ENCODE measurements at places on chromosomes 12 and 14.

GRCh38 chr12:58883576-58884334 is 36.5 kb downstream of the LRIG3 start:
- no peak for DNase-seq

- no peak for DNase-seq
These were observed 178.1 kb upstream of the DDHD1 start for GRCh38 chr14:53331247-53331646.

DNA sequence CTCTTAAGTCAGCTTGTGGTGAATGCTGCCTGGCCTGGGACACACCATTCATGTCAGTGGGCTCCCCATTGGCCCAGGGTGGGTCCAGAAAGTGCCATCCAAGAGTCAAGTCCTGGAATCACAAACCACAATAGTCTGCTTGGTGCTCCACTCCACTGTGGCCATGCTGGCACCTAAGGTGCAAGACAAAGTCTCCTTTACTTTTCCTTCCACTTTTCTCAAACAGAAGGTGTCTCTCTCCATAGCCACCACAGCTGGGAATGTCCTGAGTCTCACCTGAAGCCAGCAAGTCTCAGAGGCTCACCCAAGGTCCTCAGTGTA is 9.0 kb downstream of the RDH16 start:
- DNase-seq = no peak

GRCh38 chr12:78540606-78541336 is 323.8 kb upstream of the SYT1 start:
- DNase-seq = no peak

GRCh38 chr14:105501504-105502291 is 10.7 kb downstream of the TEDC1 start:
- DNase-seq = no peak

DNA sequence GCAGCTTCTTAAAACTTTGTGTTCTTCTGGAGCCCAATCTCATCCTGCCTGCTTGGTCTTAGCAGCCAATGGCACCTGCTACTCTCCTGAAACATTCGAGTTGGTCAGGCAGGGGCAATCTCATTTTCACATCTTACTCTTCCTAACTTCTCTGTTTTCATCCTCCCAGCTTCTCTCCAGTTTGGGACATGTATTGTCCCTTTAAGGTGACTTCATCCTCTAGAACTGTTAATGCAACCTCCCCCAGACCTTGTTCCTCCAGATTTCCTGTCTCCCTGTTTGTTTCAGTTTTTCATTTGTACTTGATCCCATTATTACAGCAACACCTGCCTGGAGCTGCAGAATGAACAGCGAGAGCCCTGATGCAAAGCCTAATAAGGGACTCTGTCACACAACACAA is 31.3 kb downstream of the SERPINA11 start:
- DNase-seq = no peak

DNA sequence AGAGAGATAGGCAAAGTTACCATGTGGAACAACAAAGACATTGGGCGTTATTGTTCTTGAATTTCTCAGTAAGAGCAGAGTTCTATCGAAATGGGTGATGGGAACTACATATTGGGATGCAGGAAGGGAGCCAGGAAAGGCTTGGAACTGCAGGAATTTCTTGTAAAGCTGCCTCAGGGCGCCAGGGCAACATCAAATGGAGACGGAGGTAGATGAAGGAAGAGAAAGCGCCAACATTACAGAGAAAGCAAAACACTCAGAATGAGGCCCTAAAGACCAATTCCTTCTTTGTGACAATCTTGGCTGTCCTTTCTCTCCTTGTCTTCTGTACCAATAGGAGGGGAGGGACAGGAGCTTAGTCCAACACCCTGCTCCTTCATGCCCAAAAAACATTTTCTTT is 148.4 kb downstream of the RPAP3 start:
- no peak for DNase-seq

DNA sequence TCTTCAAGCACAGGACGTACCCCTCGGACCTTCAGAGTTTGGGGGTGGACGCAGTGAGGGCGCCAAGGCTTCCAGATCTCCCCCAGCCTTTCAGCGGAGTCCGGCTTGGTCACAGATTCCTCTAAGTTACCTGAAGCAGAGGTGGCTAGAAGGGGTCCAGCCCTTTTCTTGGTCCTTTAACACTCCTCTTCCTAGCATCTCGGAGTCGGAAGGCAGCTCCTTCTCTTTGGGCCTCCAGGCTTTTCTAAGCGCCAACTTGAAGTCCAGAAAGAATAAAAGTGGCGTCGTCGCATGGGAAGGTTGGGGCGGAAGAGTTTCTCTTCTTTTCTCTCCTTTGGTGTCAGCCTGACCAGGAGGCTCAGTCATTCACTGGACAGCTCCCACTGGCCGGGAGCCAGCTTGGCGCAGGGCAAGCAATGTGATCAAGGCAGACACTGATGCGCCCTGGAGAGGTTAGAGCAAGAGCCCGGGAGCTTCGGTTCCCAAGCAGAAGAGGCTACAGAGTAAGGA is 9.6 kb downstream of the OR6S1 start:
- no peak for DNase-seq

GRCh38 chr14:23694949-23695663 is 58.9 kb downstream of the DHRS2 start:
- DNase-seq = no peak

DNA sequence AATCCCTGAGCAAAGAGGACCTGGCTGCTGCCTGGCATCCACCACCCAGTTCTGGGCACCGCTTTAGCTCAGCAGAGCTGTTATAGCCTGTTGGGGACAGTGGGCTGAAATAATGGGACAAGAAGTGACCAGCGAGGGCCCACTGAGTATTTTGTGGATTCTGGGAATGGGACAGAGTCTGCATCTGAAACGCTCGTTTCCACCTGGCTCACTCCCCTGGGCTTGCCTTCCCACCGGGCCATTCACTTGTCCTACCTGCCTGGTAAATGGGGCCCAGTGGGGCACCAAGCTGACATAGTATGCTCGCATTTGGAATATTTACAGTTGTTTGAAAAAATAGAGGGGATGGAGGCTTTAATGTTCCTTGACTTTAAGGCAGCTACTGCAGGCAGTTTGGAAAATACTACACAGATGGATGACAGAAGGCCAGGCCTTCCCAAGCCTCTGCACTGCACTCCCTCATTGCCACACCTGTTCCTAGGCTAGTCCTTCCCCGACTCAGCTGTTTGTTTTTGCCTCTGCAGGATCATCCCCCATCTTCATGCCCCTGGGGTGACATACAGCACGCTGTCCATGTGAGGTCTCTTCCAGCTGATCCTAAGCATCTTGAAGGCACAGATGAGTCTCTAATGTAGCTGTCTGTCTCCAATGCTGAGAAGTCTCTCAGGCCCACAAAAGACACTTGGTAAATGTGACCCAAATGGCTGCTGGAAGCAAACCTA is 61.3 kb upstream of the DICER1 start:
- DNase-seq = no peak

GRCh38 chr14:74401504-74402241 is 24.3 kb downstream of the SYNDIG1L start:
- DNase-seq = peak; percentile 90

- no peak for DNase-seq
These were observed 22.6 kb downstream of the SLC25A47 start for GRCh38 chr14:100345711-100346110.

- no peak for DNase-seq
These were observed 7.4 kb downstream of the LRP1 start for GRCh38 chr12:57135527-57136326.

DNA sequence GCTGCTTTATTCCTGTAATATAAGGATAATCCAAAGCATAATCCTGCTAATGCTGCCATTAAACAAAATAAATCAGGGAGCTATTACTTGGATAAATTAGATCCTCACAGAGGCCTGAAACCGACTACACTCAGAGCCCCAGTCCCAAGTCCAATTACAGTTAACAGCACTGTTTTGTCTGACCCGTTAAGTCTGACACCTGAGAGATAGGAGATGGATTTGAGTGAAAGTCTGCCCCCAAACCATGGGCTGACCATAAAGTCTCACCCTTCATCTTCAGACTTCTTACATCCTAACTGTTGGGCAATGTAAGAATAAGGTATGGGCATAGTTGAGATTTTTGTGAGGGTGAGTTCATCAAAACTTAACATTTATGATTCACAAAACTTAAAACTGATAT is 181.7 kb downstream of the PLCZ1 start:
- DNase-seq = no peak

- DNase-seq = no peak
These were observed 485.5 kb downstream of the BCAT1 start for GRCh38 chr12:24463375-24463774.

DNA sequence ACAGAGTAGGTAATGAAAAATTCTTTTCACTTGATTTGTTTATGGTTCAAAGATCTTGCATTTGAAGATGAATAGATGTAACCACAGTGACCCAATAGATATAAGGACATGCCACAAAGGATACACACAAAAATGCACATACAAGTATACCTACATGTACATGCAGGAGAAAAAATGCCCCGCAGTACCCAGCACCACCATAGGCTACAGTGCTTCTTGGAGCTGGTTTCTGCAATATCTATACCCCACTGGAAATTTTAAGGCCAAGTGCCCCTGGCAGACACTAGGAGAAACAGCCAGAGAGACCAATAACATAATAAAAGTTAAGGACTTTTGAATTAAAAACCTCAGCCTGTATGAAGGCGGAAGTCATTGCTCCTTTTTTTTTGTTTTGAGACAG is 12.1 kb upstream of the STAC3 start:
- no peak for DNase-seq

DNA sequence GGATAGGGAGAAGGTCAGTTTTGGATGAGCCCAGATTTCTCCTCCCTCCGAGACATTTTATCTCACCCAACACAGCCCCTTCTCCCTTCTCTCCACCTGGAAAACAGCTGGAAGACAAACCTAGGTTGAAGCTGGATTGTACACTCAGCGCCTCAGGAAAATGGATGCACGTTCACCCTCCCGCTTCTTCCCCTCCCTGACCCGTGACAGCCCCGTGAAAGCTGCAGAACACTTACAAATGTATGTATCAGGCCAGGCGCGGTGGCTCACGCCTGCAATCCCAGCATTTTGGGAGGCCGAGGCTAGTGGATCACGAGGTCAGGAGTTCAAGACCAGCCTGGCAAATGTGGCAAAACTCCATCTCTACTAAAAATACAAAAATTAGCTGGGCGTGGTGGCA is 4.2 kb downstream of the RNU4-2 start:
- no peak for DNase-seq

DNA sequence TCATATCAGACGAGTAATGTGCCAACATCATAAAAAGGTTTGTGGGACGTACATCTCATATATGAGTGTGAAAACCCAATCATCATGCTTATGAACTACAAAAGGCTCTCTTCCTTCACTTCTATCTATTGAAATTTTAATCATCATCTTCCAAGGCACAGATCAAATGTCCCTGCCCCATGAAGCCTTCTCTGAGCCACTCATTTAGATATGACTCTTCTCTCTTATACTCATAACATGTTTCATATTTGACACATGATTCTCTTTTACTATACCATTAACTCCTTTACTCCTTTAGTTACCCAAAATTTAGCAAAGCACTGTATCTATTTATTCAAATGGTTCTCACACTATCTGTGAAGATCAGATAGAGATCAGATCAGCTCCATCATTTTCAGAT is 22.2 kb downstream of the RALGAPA1 start:
- DNase-seq = no peak

DNA sequence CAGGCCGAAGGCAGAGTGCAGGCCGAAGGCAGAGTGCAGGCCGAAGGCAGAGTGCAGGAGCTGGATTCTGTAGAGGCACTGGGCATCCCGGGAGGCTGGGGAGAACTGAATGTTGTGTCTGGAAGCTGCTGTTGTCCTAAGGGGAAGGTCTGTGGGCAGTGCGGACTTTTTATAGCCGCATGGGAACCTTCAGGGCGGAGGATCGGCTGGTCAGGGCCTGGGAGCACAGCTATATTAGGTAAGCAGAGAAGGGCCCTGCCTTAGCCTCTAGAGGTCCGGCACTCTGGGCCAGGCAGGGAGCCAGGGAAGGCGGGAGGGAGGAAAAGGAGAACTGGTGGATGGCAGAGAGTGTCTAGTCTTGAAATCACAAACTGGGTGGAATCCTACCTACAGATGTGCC is 14.2 kb downstream of the CABP1 start:
- DNase-seq = no peak

GRCh38 chr14:33551963-33552362 is 398.9 kb downstream of the EGLN3 start:
- no peak for DNase-seq

DNA sequence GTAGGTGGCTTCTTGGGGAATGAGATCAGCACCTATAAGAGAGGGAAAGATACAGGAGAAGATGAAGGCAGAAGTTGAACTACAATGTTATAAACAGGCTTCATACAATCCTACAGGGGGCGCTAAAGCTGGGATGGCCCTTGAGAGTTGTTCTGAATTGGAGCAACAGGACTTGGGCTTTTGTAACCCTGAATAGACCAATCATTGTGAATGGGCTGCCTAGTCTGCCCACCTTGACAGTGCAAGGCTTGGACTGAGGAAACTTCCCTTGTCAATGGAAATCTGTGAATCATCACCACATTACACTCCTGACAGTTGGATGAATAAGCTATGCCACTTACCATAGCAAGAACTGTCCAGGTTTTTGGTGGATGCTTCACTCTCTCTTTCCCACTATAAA is 306.1 kb downstream of the KCNC2 start:
- no peak for DNase-seq

GRCh38 chr14:24710403-24711112 is 76.6 kb upstream of the GZMB start:
- peak; percentile 77 for DNase-seq

DNA sequence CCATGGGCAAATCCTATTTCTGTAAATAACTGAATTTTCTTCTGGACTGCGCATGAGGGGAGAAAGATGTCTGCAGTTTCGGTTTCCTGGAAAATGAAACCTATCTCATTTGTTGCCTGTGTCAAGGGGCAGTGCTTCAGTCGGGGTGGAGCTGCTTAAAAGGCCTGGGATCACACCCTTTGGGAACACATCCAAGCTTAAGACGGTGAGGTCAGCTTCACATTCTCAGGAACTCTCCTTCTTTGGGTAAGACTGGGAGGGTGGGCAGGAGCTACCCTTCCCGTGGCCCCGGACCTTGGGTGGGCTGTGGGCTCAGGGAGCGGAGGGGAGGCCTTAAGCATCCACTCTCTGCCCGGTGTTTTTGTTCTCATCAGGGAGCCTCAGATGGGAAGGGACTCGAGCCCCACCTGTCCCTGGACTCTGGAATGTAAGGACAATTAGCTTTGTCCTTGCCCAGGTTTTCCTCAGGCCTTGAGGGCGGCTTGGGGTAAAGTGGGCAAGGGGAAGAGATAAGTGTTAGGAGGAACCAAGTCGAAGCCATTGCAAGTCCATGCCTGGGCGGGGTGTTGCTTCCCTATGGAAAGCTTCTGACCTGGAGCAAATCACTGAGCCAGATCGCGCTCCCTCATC is at the start of gene IFI27:
IFI27 (plus strand) TSS at position 185 of the 630 bp plus-strand sequence.
- DNase-seq = no peak

GRCh38 chr12:82872088-82872487 is 185.4 kb downstream of the TMTC2 start:
- no peak for DNase-seq
